Mesothelial cell of epicardium (in vitro differentiated cells): ENCODE measurements at places on chromosomes 4 and X. TPM values are rescaled to one million over a fixed set of nuclear protein-coding genes. Genes with fewer than 3 reads are reported as not detected.

REELD1 gene
- 0.13 to 0.45 TPM (median 0.16 TPM) in 3 replicates for total RNA-seq

RXFP1 gene
- 0.07 TPM in 1 of 3 replicates, not detected in the others for total RNA-seq

NSUN7 gene
- 21.8 to 24.4 TPM (median 22.4 TPM) in 3 replicates for total RNA-seq

MAGEA12 gene
- not detected in 3 replicates for total RNA-seq

SSX4 gene
- not detected in 3 replicates for total RNA-seq
